ENCODE measurements at places on chromosomes 1 and 21.

DNA sequence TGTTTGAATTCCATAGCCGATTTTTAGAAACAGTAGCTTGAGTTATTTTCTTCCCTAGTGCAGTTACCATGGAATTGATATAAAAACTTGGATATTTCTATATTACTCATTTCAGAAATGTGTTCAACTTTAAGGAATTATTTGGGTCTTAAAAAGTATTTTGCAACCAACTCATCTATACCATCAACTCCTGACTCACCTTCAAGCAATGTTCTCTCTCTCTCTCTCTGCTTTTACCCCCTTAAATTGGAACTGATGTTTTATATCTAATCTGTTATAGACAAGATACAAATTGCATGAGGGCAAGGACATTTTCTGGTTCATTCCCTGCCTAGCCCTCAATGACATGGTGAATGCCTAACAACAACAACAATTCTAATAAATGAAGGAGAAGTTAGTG lies 214.7 kb upstream of the NRIP1 start:
- no peak for DNase-seq

GRCh38 chr1:200737647-200738291 lies 924 bp upstream of the CAMSAP2 start:
- DNase-seq, result no peak

- no peak for DNase-seq
Measured at GRCh38 chr1:19336543-19336942, 24.4 kb downstream of the SLC66A1 start.

- no peak for DNase-seq
Measured at GRCh38 chr1:117838911-117839310, 90.5 kb downstream of the GDAP2 start.

- no peak for DNase-seq
Measured at GRCh38 chr1:207021139-207021861, 11.3 kb downstream of the C1orf116 start.

GRCh38 chr1:159581422-159581821 lies 6.2 kb upstream of the APCS start:
- no peak for DNase-seq
